ENCODE measurements at places on chromosomes 5 and 9.

GRCh38 chr9:90778746-90779145, 22.9 kb upstream of the SYK start:
- DNase-seq = no peak

GRCh38 chr5:179307013-179307800, 38.1 kb downstream of the ADAMTS2 start:
- no peak for DNase-seq

GRCh38 chr5:83522446-83522845, 50.9 kb downstream of the VCAN start:
- DNase-seq = no peak

DNA sequence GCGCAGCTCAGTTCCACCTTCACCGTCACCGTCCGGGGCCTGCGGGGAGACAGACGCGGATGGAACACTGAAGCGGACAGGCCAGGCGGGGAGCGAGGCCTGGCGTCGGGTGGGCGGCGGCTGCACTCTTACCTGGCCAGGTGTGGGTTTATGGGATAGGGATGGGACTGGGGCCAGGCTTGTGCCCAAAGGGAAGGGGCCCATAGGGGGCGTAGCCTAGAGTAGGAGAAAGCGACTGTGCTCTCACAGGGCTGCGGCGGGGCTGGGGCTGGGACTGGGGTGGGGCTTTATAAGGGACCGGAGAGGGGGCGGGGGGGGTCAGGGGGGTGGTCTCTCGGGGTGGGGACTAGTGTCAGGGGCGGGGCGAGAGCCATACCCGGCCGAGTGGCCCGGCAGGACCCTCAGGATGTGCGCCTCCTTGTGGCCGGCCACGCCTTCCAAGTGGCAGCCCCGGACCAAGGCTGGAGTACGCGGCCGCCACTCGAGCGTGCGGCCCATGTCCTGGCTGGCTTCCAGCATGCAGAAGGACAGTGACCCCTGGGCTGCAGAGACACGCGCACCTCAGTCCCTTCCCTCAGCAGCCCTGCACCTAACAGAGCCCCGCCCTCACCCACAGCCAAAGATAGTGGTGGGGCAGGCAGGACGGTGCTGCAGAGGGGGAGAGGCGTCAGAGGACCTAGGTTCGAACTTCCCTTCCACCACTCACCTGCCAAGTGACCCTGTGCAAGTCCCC, 22.8 kb downstream of the FPGS start:
- DNase-seq = no peak

DNA sequence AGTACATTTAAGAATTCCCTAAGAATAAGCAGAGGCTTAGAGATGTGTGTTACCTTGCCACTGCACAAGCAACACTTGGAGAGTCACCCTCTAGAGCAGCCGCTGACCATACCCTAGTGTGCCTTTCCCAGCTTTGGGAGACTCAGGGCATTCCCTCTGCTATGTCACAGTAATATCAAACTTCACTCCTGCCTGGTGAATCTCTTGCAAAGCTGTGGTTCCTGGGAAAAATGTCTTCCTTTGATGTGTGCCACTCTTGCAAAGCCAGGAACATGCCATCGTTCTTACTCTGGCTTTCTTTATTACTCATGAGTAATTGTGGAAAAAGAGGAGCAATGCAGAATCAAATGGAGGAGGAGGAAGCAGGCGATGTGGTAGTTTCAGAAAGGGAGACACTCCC, 173.2 kb downstream of the CCDC192 start:
- DNase-seq = no peak

DNA sequence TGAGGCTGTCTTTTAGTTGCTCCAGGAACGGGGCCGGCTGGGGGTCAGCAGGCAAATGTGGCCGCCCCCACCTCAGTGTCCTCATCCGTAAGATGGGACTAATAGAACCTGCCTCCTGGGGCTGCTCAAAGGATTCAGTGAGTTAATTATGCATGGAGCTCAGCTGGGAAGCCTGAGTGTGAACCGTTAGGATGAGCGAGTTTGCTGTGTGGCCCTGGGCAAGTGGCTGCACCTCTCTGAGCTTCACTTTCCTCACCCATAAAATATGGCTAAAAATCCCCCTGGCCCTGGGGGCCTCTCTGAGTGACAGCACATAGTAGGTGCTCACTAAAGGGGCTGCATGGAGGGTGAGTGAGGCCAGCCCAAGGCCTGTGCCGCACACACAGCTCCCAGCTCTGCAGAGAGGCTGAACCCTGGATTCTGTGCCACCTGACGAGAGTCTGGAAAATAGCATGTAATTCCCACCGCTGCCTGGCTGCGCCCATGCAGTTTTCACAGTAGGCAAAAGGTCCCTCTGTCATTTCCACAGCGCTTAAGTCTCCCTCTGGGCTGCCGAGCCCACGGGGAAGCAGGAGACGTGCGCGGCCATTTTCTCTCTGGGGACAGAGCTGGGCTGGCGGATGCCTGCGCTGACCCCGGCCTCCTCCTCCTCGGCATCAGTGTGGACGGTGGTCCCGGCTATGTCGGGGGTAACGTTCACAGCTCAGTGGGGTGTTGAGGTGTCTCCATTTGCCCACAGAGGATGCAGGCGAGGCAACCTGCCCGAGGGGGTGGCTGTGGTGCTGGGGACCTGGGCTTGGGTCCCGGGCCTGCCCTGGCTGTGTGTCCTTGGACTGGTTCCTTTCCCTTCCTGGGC, 18.2 kb downstream of the ASS1 start:
- DNase-seq = no peak

GRCh38 chr5:173862047-173862477, 26.1 kb upstream of the CPEB4 start:
- no peak for DNase-seq

DNA sequence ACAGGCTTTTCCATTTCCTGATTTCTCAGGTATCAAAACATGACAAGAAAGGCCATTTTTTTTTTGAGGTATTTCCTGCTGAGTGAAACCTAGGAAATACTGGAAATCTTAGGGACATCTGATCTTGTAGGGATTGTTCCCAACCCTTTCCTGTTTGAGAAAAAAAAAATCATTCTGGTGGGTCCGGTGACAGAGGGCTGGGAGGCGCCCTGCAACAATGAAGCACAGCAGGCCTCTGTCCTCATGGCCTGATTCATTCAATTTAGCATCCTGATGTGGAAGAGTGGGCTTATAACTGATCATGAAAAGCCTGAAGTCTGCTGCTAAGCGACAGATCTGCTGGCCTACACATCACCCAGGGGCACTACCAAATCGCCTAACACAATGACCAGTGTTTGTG, 3.0 kb upstream of the C9orf153 start:
- DNase-seq = no peak

DNA sequence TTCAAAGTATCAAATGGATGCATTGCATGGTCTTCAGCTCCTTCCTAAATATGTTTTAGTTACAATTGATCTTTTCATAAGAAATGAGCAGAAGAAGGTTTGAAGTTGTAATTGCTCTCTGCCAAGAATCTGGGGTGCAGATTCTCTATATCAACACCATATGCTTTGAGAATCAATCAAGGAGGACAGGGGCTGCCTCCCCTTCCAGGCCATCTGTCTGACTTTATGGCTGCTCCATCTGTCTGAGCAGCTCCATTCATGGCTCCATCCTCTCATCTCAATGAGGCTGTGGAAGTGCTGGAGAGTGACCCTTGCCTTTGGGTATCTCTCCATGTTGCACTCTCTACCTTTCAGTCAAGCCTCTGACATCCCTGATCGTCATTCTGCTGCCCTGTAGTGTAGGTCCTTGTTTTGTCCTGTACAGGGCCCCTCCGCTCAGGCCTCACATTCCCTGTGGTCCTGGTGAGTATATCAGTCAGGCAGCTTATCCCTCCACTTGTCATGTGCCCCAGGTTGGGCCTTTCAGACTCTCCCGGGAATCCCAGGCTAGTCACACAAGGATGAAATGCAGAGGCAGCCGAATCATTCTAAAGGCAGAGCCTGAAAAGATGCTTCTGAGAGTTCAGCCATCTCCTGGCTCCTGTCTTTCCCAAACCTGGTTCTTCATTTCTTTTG, 14.0 kb upstream of the SV2C start:
- DNase-seq = no peak

- DNase-seq = no peak
Observed at GRCh38 chr9:105121861-105122430, 122.5 kb upstream of the SLC44A1 start.

DNA sequence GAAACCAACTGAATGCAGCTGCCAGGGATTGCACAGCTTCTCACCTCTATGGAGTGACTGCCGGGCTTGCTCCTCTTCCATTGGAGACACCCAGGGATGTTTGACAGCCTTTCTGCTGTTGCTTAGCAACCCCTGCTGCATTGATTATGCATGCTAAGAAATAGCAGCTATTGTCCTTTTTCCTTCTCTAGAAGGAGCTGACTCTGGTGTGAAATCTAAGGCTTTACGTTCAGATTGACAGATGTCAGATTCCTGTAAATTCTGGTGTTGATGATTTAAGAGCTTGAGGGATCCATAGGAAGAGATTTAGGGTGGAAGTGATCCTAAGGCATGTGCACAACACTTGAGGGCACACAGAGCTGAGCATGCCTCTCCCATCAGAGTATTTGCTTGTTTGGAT, 267.7 kb downstream of the NTRK2 start:
- DNase-seq = no peak

- no peak for DNase-seq
Observed at GRCh38 chr9:7456377-7456776, 343.2 kb downstream of the DMAC1 start.

- DNase-seq = no peak
Observed at GRCh38 chr5:32692036-32692746, 18.9 kb upstream of the NPR3 start.
